Muscle of arm (tissue), 14 donors: ENCODE measurements at places on chromosomes 16 and 17.

- DNase-seq: no peak
Observed at GRCh38 chr16:20660325-20660724, 37.2 kb downstream of the ACSM1 start.

GRCh38 chr17:81303385-81303784, 8.3 kb upstream of the SLC38A10 start:
- no peak for DNase-seq

- DNase-seq: no peak
Observed at GRCh38 chr16:54073356-54073755, 213.2 kb downstream of the IRX3 start.

DNA sequence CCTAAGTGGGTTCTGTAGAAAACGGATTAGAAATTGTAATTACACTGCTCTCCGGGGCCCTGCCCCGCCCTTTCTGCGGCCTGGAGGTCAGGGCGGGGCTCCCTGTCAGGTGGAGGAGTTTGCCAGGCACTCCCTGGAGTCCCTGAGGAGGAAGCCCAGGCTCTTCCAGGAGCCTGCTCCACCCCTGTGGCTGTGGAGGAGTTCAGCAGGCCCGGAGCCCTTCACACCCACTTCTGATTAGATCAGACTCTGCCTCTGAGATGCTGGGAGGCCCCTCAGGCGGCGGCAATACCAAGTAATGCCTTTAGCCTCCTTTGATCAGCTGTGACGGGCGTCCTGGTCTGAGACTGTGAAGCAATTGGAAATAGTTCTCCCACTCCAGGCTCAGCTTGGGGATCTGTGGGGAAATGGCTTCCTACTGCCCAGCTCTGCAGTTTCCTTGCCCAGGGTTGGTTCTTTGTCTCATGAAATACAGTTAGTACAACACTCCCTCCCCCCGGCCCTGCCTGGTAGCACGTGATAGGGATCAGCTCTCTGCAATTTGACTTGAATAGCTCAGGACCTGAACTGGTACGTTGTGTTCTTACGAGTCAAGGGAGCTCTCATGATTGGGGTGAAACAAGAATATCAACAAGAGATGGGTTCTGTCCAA, 22.3 kb downstream of the BAIAP2 start:
- no peak for DNase-seq

GRCh38 chr16:85149776-85150175, 37.5 kb upstream of the CIBAR2 start:
- DNase-seq: no peak

- DNase-seq: no peak
Observed at GRCh38 chr16:80230328-80231120, 310.3 kb upstream of the DYNLRB2 start.

DNA sequence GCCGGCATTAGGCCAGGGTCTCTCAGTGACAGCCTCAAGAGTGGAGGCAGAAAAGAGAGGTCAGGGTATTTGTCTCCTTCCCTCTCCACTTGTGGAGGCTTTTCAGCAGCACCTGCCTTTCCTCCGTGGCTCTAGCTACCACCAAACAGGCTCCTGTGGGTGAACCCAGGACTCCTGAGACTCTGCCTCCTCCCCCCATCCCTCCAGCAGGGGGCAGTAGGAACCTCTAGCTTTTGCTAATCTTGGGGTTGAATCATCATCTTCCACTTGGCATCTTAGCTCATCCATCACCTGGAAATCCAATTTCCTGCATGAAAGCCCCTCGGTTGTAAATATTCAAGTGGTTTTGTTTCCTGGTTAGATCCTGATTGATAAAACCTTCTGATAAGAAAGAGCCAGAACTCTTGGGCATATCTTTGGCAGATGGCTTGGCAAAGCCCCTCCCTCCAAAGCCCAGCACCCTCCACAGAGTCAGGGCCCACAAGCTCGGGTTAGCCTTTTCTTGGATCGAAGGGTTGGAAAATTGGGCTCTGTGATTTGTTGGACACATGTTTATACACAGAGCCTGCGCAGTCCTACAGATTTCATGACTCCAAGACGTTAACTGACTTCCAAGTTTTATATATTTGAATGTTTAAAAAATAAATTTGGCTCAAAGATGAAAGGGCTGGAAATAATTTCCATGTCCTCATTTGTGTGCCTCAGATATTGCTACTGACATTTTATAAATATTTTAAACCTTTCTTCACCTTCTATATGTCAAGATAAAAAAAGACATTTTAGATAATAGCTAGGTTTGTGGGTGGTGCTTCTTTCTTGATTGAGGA, 322.1 kb downstream of the MAP2K4 start:
- no peak for DNase-seq

- DNase-seq: no peak
Observed at GRCh38 chr16:82891424-82891823, 264.7 kb downstream of the CDH13 start.

DNA sequence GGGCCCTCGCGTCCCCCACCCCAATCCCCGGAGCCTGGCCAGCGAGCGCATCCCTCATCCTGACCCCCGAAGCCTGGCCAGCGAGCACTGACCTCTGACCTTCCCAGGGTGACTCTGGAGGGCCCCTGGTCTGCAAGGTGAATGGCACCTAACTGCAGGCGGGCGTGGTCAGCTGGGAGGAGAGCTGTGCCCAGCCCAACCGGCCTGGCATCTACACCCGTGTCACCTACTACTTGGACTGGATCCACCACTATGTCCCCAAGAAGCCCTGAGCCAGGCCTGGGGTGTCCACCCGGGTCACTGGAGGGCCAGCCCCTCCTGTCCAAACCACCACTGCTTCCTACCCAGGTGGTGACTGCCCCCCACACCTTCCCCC, 2.3 kb downstream of the TPSD1 start:
- DNase-seq: no peak

DNA sequence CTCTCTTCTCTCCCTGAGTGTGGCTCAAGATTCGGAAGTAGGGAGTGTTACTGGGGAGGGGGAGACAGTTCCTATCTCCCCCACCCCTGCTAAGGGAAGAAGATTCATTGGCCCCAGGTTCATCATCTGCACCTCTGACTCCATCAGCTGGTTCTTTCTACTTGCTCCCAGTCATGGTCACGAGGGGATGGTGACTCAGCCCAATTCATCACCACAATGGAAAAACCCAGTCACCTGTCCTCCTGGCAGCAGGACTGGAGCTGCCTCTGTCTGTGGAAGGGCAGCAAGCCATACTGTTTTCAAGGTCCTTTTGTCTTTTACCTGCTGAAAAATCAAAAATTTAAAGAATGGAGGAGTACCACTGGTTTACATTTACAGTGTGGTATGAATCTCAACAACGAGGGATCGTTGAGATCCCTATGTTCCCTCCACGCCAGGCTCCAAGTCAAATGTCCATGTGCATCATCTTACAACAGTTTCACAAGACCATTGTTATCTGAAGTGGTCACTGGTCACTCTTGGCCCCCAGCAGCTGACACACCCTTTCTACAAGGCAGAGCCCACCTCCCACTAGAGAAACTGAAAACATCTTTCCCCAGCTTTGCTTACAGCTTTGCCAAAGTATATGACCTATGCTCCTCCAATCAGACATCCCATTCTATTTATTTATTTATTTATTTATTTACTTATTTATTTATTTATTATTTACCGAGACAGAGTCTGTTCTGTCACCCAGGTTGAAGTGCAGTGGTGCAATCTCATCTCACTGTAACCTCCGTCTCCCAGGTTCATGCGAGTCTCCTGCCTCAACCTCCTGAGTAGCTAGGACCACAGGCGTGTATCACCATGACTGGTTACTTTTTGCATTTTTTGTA, 40.4 kb upstream of the NDRG4 start:
- no peak for DNase-seq

GRCh38 chr16:31833047-31833446, 40.6 kb upstream of the ZNF267 start:
- no peak for DNase-seq

DNA sequence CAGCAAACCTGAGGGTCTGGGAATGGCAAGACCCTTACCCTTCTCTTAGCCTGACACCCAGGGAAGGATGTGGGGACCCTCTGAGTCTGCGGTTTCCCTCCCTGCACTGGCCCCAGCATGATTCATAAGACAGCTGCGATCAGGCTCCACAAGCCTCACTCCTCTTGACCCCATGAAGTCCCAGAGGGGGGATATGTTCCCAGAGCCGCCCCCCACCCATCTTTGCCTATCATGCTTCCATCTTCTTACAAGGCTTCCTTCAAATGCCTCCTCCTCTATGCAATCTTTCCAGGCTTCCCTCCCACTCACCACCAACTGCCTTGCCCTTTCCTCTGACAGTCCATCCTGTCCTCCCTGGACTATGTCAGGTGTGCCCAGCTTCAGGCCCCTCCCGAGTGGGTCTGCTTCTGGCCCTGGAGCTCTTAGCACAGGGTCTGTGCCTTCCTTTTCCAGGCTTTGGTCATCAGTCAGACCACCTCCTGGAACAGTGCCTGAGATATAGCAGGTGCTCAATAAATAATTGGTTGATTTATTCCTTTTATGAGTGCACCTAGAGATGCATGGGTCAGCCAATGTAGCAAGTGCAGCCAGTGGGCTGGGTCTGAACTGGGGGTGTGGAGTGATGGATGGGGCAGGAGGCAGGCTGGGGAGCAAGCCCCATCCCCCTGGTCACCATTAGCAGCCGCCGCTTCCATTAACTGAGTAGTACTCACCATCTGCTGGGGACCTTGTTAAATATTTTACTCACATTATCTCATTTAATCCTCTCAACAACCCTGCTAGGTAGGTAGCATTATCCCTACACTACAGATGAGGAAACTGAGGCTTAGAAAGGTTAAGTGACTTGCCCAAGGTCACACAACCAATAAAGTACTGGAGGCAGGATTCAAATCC, 8.4 kb downstream of the DLX3 start:
- DNase-seq: no peak

DNA sequence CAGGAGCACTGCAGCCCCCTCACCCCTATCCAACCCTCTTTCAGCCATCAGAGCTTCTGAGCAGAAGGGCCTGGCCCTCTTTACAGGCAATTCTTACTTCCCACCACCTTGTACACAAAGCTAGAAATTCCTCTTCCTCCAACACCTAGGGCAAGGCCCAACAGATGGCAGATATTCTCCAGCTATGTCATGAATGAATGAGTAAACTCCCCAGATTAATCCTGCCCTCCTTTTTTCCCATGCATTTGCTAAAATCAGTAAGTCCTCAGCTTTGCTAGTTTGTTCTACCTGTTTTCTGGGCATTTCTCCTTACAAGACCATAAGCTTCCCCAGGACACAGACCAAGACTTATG, 20.4 kb upstream of the MRPS23 start:
- no peak for DNase-seq

GRCh38 chr16:68360956-68361355, 50.1 kb downstream of the PRMT7 start:
- no peak for DNase-seq

GRCh38 chr16:88616320-88616719, 22.1 kb upstream of the IL17C start:
- DNase-seq: no peak

- DNase-seq: no peak
Observed at GRCh38 chr16:17106243-17106791, 364.4 kb downstream of the XYLT1 start.

DNA sequence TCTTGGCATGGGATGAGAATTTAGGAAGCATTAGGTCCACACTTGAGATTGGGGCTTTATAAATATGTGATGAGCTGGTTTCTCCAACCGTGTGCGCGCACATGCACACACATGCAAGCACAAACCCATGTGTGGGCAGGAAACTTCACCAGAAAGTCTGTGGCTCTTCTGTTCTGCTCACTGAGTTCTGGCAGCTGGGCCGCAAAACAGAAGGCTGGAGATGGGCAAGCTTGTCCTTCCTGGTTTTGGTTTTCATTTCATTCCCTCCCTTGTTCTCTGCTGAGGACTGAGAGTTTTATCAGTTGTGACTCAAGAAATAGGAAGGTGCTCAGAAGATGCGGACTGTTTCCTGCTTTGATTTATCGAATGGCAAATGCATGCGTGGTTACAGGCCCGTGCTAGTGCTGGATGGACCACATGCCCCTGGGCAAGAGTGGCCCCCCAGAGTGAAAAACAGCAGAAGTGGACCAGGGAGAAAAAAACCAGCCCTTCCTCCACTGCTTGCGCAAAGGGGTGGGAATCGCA, 14.1 kb downstream of the MAP3K14 start:
- DNase-seq: no peak
